ENCODE measurements at places on chromosomes 7 and 10. TPM values are rescaled to one million over a fixed set of nuclear protein-coding genes. Genes with fewer than 3 reads are reported as not detected.

Gene CYP3A5
- total RNA-seq: 96.3 TPM

Gene SYT15B
- not detected for total RNA-seq

Gene DLD
- 32.8 TPM for total RNA-seq

Gene CFAP69
- total RNA-seq: 9.2 TPM

Gene GPR37
- 9.7 TPM for total RNA-seq

Gene ZNF107
- total RNA-seq: 1.4 TPM

Gene CCDC136
- total RNA-seq: not detected

Gene OR2AE1
- total RNA-seq: not detected

Gene KEL
- total RNA-seq: 0.13 TPM

Gene SKIDA1
- not detected for total RNA-seq

Gene PDE6C
- not detected for total RNA-seq

Gene IRF5
- total RNA-seq: 17.9 TPM

Gene ITPRID1
- total RNA-seq: 0.05 TPM

Gene GPNMB
- 0.74 TPM for total RNA-seq

Gene SVIL
- total RNA-seq: 6.0 TPM

Gene UTF1
- total RNA-seq: not detected

Gene FGFBP3
- total RNA-seq: 0.92 TPM

Gene SPDYE16
- total RNA-seq: 0.15 TPM

Gene BTBD16
- total RNA-seq: 4.7 TPM

Gene RINT1
- total RNA-seq: 5.7 TPM

Gene RRP12
- 67.7 TPM for total RNA-seq

Gene CYP2C8
- total RNA-seq: not detected

Gene IFIT2
- total RNA-seq: 1.7 TPM

Gene SCD
- 253 TPM for total RNA-seq

Gene GNAT3
- not detected for total RNA-seq

Gene PLPP4
- total RNA-seq: not detected

All from HT-29 (cell line).